ENCODE measurements at places on chromosomes 4 and X.
A peak's percentile ranks its signal among the peaks of the same experiment; 100 is the strongest.

- no peak for DNase-seq
Measured at GRCh38 chrX:154026136-154027021, 6.7 kb upstream of the IRAK1 start.

- no peak for DNase-seq
Measured at GRCh38 chrX:40107291-40108161, 9.8 kb upstream of the BCOR start.

DNA sequence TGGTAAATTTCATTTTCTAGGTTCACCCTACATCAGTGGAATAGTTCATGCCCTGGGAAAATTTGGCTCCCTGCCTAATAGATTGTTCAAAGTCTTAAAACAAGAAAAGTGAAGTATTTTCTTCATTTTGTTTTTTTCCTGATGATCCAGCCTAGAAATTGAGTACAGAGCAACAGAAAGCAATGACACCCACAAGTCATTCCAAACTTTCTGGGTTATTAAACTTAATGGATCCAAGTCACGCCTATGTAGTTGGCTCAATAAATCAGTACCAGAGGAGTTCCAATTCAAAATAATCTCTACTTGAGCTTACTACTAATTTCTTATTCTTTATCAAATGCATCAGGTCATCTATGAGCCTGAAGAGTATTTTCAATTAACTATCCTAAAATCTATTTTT lies 937.6 kb upstream of the SLIT2 start:
- no peak for DNase-seq

DNA sequence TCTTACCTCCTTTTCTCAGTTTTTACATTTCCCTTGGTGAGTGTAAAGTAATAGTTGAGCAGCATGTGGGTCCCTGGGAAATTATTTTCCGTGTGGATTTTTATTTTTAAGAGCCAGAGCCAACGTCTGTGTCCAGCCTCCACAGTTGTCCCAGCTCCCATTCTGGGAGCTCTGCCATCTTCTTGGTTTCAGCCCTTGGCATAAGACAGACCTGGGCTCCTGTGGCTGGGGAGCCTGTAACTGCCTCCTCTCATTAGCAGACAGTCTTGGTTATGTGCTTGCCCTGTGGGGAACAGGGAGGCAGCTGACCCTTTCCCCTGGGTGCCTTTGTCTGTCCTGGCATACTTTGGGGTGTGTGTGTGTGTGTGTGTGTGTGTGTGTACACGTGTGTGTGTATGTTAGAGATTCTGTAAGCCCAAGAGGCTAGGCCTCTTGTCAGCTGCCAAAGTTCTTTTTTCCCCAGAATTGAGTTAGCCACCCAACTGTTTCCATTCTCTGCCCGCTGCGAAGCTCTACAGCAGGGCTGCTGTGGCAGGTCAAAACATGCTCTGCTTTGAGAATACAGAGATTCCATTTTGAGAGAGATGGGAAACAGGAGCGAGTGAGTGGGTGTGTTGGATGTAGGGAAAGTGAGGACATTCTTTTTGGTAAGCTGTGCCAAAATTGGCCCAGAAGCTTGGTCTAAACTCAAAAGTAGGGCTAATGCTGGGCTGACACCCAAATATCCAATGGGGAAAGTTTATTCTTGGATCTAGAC lies 140.7 kb downstream of the TMEM164 start:
- no peak for DNase-seq

GRCh38 chrX:130027569-130027968 lies 45.1 kb downstream of the BCORL1 start:
- DNase-seq: no peak

GRCh38 chr4:68606240-68606639 lies 30.1 kb upstream of the UGT2B17 start:
- DNase-seq: no peak

DNA sequence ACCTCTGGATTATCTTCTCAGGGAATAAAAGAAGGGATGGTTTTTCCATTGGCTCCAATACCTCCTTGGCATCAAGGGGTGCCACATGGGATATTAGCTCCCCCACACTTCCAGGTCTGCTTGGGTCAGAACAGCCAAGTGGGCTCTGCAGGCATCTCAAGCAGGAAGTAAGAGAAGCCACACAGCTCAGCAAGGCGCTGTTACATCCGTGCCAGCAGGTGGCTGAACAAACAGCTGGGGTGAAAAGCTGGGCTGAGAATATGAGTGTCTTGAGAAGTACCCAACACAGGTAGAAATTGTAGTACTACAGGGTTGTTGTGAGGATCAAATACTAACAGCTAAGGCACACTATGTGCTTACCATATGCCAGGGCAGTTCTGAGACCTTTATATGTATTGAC lies 76.7 kb upstream of the TMEM150C start:
- DNase-seq: no peak

- DNase-seq: no peak
Measured at GRCh38 chr4:2905544-2905943, 57.7 kb downstream of the NOP14 start.

DNA sequence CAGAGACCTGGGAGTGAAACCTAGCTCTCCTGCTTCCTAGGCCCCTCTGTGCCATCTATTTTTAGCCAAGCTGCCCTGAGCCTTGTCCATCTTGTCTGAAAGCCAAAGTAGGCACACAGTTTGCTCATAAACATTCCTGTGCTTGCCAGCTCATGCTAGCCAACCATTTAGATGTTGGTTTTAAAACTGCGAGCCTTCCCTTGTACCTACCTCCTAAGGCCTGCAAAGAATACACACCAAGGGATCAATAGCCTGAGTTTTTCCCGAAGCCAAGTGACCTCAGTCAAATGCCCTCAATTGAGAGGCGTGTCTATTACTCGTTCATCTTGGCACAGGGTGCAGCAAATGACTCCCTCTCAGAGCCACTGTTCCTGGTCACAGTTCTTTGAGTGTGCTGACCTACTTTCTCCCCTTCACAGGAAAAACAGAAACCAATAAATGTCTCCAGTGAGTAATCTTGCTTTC lies 48.5 kb downstream of the ZCCHC12 start:
- DNase-seq: no peak

- DNase-seq: no peak
Measured at GRCh38 chr4:176102414-176103063, 36.9 kb downstream of the WDR17 start.

- no peak for DNase-seq
Measured at GRCh38 chr4:185332575-185333464, 62.9 kb downstream of the LRP2BP start.

DNA sequence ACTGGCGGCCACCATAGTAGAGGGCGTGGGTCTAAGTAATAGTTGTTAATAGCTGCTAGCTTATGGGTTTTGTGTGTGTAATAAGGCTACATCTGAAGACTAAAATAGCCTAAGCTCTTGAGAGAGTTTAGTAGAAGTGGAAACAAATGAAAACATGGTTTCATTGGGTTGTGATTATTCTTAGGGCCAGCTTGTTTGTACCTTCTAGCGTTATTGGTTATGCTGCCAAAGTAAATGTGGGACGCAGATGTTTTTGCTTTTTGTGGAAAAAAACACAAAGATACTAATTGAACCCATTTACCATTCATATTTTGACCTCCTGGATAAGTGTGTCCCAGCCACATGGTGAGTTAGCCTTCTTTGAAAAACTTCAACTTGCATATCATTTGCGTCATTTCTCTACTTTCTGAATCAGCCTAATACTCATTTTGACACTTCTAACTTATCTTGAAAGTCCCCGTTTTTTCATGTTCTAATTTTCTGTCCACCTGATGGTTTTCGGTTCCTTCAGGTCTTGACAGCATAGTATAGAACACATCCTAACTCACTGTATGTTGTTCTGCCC lies 305.3 kb downstream of the FRMPD4 start:
- DNase-seq: no peak

DNA sequence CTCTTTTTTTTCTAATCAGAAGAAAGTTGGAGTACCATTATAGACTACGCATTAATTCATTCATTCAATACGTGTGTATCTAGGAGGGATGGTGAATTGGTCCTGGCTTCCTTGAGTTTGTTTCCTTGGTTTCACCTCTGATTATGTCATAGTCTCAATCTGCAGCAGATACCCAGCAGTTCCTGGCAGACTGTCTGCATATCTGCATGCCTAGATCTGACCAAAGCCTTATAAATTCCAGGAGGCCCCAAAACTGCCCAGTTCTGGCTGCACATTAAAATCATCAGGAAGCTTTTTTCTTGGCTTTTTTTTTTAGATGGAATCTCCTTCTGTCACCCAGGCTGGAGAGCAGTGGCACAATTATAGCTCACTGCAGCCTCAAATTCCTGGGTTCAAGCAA lies 27.2 kb upstream of the SLC34A2 start:
- no peak for DNase-seq

DNA sequence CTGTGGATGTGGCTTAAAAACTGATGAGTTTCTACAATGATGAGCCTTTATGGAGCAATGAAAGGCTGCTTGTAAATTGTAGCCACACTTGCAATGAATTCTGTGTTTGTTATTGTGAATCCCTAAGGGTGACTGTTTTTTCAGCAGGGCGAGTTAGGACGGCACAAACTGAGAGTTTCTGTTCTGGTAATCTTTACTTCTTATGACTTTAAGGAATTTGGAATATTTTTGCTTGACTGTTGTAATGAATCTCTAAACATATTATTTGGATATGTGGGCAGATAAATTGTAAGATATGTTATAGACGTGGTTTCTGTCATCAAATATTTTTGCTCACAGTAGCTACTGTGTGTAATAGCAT lies 22.2 kb downstream of the RBPJ start:
- DNase-seq: no peak

- DNase-seq: peak; percentile 52
Measured at GRCh38 chrX:111098874-111099273, 2.9 kb downstream of the PAK3 start.

DNA sequence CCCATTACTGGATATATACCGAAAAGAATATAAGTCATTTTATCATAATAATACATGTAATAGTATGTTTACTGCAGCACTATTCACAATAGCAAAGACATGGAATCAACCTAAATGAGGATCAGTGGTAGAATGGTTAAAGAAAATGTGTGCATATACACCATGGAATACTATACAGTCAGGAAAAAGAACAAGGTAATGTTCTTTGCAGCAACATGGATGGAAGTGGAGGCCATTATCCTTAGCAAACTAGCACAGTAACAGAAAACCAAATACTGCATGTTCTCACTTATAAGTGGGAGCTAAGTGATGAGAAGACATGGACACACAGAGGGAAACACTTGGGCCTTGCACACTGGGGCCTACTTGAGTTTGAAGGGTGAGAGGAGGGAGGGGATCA lies 207.4 kb upstream of the APOOL start:
- no peak for DNase-seq
